Activated naive CD4-positive, alpha-beta T cell (primary cell): ENCODE measurements at places on chromosomes 1 and 21.

GRCh38 chr1:241635556-241636152 is 4.5 kb downstream of the CHML start:
- DNase-seq: no peak

DNA sequence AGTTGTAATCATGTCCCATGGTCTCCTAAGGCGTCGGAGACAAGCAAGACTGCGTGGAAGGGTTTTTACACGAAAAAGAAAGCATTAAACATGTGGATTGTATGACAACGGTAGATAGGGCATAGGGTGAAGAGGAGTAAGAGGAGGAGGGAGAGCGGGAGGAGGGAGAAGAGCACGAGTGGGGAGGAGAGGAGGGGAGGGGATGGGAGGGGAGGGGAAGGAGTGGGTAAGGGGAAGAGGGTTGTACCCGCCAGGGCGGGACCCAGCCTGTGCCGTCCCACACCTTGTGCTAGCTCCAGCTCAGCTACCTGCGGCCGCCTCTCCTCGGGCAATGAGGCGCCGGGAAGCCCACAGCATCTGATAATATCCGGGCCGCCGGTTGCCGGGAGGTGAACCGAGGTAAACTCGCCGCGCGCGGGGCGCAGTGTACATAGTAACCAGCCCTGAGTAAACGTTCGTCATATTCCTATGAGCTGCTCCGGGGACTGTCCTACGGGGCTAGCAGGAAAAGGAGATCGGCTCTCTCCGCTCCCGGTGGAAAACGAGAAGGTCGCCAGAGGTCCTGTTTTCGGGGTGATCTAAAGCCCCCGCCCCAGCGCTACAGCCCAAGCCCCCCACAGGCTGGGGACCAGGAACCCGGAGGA is 449 bp upstream of the RCAN3 start:
- DNase-seq: peak; percentile 46

DNA sequence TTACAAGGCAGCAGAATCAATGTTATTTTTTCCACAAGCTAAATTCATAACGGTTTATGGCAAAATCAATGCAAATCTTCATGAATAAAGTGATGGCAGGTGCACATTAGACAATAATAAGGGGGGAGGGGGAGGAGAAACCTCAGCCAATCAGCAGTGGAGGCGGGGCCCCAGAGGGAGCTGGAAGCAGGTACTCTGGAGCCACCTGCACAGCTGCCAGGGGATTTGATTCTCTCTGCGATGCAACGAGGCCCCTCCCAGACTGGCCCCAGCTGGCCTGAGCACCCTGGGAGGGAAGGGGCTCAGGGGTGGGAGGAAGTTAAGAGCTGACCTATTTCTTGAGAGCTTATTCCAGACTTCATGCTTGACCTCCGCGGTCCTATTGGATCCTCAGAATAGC is 127.8 kb upstream of the IGSF21 start:
- no peak for DNase-seq

GRCh38 chr1:173258479-173259264 is 51.5 kb upstream of the TNFSF4 start:
- DNase-seq: no peak

DNA sequence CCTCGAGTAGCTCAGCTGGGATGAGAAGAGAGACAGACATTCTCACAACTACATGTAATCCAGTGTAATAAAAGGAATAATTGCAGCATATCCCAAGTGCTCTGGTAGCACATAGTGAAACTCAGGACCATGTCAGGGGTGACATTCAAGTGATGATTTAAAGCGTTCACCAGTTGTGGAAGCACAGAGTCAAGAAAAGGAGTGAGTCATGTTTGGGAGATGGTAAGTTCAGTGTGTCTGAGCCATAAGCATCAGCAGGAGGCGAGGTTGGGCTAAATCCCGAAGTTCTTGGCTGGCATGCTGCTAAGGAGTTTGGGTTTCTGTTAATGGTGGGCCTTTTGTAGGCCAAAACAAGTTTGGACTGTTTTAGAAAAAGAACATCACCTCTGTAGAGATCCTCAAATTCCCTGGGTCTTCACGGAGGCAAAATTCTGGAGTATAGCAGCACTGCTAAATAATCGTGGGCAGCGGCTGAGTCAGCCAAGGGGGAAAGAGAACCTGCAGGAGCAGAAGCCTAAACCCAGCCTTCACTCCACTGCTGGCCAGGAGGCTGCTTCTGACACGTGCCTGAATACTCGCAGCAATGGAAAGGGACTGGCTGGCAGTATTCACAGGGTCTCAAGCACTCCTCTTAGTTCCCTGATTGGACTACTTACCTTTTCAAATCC is 7.2 kb upstream of the NHLH1 start:
- no peak for DNase-seq
